RPMI7951 (cell line): ENCODE measurements at places on chromosomes 12 and 14.

- no peak for DNase-seq
Measured at GRCh38 chr12:89059721-89060541, 292.4 kb downstream of the DUSP6 start.

GRCh38 chr14:71362920-71363584, 455.8 kb downstream of the PCNX1 start:
- DNase-seq = peak; percentile 21

- no peak for DNase-seq
Measured at GRCh38 chr14:90381999-90382451, 14.8 kb upstream of the CALM1 start.

GRCh38 chr14:36091096-36091495, 85.4 kb downstream of the PTCSC3 start:
- DNase-seq = peak; percentile 91

DNA sequence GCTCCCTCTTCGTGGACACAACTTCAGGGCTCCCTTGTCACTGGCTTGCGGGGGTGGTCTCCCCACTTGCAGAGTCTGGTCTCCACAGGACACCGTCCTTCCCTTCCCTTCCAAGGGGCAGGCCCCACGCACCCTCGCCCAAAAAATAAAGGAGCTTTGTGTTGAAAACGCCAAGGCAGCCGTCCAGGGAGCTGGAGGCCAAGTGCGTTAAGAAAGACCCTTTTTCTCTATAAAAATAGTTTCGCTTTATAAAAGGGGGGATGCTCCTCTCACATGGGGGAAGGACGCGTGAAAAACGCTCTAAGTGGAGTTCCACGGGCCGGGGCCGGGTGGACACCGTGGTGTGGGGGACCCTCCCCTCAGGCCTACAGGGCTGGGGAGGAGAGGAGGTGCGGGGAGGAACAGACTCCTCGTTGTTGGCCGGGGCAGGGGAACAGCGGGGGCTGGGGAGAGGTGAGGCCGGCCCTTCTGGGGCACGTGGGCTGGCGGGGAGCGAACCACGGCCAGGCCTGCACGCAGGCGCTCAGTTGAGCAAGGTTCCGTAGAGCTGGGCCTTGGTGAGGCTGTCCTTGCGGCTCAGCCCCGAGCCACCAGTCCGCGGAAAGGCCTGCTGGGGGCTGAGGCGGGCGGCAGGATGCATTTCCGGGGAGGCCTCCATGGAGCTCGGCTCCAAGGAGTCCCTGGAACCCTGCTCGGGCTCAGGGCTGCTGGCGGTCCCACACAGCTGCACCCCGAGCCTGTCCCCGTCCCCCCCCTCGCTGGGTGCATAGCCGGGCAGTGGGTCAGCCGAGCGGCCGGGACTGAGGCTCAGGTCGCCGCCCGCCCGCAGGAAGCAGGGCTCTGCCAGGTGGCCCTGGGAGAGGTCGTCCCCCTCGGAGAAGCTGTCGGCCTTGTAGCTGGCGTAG, 49.5 kb downstream of the BEGAIN start:
- peak; percentile 43 for DNase-seq

DNA sequence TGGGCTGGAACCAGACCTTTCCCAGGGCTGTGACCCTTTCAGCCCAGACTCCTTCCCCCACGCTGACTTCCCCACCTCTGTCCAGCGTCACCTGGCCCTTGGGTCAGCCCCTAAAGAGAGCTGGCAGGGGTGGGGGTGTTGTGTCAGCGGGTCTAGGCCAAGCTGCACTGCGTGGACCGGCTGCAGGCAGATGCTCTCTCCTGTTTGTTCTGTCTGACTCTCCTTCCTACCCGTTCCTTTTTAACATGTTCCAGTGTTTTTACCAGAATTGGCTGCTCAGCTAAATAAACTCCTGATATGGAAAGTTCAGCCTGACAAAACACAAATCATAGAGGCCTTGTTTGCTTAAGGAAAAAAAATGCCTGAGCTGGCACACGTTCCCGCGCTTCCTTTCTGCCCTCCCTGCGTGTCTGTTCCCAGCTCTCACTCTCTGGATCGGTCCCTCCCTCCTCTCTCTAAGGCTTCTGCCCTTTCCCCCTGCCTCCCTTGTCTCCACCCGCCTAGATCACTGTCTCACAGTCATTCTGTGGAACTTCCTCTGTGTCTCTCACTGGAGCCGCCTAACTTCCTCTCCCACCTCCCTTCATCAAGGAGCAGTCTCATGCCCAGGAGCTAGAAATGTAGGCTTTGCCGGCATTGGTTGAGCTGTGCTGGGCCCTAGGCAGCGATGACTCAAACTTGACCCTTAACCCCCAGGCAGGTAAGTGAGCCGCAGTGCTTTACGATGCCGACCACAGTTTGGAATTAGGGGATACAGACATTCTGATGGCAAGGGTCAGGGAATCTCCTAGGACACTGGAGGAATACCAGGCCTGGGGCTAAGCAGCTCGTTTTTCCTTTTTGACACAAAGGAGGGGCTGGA, 15.5 kb upstream of the MLXIP start:
- peak; percentile 66 for DNase-seq

DNA sequence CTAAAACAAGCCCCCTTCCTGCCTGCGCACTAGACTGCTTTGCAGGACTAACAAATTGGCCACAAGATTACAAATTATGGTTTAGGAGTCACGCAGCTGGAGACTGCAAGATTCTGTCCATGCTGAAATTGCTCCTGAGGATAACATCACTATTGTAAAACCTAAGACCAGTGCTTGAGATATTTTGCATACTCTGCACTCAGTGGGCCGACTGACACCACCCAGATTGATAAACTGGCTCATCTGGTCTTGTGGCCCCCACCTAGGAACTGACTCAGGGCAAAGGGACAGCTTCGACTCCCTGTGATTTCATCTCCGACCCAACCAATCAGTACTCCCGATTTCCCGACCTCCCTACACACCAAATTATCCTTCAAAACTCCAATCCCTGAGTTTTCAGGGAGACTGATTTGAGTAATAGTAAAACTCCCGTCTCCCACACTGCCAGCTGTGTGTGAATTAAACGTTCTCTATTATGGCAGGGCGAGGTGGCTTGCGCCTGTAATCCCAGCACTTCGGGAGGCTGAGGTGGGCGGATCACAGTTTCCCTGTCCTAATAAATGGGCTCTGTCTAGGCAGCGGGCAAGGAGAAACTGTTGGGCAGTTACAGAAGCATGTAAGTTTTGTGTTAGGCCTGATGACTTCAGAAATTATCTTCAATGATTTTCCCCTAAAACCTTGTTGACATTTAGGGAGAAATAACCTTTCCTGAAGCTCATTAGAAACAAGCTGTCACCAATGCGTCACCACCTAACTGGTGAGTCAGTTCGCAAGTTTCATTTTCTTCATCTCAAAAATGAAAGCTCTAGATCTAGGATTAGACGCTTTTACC, 5.3 kb upstream of the UBC start:
- DNase-seq = peak; percentile 74

GRCh38 chr12:57821474-57822214, 3.1 kb upstream of the AVIL start:
- no peak for DNase-seq

DNA sequence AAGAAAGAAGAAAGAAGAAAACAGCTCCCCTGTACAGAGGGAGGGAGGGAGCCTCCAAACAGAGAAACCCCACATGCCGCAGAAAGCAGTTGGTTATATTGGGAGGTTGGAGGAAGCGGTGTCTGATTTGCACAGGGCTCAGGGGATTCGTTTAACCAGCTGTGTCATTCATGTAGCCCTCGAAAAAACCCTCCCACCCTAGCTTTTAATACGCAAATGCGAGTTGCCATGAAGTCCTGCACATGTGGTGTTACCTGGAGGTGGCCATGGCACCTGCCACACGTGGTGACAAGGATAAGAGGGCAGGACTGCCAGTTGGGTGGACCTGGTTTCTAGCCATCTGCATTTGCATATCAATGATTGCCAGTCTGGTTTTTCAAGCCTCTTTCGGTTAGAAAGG, 40.9 kb downstream of the TMEM30B start:
- no peak for DNase-seq

- no peak for DNase-seq
Measured at GRCh38 chr12:119659289-119659897, 8.5 kb upstream of the PRKAB1 start.

DNA sequence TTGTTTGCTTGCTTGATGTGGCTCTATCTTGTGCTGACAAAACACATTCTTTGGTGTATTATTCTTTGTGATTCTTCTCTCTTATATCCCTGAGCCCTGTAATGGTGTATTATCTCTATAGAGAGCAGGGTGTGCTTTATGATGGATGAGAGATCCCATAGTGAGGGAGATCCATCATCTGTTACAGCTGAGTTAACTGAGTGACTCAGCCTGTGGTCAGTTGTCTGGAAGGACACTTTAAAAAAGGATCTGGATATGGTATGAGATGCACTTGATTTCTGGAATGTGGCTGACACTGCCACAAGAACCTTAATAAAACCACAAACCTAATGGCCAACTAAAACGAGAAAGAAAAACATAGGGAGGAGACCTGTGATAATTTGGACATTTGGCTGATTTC, 461.4 kb upstream of the SYT1 start:
- DNase-seq = peak; percentile 90

GRCh38 chr12:49093792-49094159, 825 bp downstream of the DHH start:
- no peak for DNase-seq

- peak; percentile 4 for DNase-seq
Measured at GRCh38 chr14:23895480-23895879, 58.1 kb upstream of the DHRS4 start.

GRCh38 chr12:62299617-62300016, 39.4 kb downstream of the USP15 start:
- DNase-seq = no peak

- no peak for DNase-seq
Measured at GRCh38 chr14:99249389-99249788, 22.6 kb downstream of the BCL11B start.

- DNase-seq = peak; percentile 67
Measured at GRCh38 chr14:103391048-103391447, 5.8 kb downstream of the MARK3 start.

GRCh38 chr12:129049917-129050316, 196.6 kb downstream of the GLT1D1 start:
- peak; percentile 15 for DNase-seq

DNA sequence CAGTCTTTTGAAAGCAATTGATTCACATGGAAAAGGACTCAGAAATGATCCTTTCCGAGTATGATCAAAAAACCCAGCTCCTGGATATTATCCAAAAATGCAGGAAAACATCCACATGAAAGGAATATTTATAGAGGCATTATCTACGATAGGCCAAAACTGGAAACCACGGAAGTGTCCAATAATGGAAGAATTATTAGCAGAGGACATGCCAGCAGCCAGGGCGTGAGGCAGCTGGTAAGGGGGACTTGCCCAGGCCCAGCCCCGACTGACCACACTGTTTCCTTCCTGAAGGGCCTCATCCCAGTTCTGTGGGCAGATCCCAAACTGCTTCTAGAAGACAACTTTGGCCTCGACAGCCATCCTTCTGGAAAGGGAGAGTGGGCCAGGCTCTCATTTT, 20.5 kb downstream of the ACTN1 start:
- DNase-seq = peak; percentile 78

DNA sequence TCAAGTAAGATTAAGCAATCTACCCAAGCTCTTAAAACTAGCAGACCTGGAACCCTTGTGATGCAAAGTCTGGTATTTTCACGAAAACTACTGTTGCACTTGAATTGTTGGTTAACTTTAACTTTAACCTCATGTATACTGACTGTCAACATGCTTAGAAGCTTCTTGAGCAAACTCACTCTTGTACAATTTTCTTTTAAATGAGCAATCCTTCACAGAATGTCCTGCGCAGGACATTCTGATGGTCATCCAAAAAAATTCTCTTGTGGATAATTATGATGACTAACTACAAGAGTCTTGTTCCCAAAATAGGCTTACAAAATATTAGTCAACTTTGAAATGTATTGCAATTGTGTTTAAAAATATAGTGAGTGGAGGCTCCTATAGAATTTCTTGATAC, 54.0 kb upstream of the PDE3A start:
- no peak for DNase-seq

DNA sequence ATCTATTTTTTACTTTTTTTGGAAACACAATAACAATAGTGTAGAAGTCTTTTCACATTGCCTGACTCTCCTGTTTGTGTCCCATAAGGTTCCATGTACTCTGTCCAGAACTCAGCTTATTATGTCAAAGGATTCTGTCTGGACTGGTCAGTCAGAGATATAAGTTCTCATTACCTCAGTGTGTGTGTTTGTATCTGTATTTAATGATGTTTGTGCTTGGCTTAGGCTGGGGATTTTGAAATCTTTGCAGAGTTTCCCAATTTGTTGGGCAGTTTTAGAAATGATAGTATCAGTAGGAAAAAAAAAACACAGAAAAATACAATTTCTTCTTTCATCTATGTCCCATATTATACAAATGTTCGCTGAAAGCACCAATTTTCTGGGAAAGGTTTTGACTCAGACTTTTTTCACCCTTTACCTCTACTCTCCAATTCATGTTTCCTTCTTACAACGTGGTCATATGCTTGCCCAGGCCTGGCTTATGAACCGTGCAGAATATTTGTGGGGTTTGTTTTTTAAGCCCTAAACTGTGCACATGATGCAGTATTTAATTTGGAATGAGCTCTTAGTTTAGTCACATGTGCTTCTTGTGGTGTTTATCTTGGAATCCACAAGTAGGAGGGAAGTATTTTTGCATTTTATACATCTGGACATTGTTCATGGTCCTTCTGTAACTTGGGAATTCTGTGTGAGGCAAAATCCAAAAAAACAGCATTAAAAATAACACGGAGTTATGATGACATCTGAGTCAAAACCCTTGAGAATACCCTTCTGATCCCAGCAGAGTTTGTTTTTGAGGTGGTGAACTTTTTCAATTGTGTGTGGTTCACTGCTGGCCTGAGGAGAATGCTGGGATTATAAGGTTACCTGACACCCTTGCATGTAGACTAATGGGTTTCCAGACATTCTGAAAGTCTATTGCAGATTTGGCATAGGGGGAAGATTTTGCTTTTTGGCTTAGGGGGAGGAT, 121.2 kb downstream of the RAD51B start:
- peak; percentile 76 for DNase-seq

DNA sequence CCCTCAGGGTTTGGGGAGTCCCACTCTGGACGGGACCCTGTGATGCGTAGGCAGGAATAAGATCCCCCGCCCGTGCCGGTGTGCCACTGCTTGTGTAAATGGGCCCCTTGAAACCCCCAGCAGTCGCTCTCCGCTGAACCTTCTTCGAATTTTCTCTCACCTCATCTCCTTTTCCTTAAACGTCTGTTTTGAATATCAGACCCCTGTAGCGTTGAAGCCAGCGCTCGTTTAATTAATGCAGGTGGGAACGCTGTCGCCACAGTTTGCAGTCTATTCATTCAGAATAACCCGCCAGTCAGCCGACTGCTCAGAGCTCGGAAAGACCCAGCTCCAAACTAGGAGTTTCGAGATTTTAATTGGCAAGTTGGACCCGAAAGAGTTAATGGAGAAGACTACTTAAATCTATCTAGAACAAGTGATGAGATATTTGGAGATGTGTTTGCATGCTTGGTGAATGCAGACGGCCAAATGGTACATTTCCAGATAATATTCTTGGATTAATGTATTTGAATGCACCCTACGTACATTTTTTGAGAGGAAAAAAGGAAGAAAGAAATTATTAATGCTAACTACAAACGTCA, 739 bp upstream of the PPP2R5E start:
- peak; percentile 7 for DNase-seq

DNA sequence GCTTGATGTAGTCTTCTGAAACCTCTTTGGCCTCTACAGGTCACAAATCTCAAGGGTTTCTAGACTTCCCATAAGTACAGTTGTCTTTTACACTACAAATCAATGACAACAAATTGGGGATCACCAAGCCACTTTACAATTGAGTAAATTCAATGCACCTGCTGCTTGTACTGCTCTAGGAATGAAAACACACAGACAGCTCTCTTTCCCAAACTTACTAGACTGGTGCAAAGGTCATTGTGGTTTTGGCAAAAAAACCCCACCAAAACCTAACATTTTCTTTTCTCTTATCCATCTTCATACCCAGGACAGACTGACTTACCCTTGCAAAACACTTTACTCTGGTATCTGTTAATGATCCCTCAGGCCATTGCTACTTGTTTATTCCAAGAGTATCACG, 2.7 kb downstream of the M6PR start:
- no peak for DNase-seq
